ENCODE measurements at places on chromosomes 4 and X.

DNA sequence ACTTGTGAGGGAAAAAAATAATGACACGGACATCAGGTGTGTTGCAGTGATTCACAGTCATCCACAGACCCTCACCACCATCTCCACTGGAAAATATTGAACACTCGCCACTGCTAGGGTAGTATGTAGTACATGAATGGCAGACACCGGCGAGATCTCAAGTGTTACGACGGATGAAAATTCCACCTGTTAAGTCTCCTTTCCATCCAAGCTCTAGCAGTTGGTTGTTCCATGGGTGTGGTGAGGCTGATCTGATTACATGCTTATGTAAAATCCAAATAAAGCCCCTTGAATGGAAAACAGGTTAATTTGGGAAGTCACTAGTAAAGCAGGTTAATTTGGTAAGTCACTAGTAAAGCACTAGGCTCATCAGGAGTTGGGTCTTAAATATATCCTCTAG is 1.1 kb upstream of the ARMCX4 start:
- no peak for DNase-seq

GRCh38 chr4:48748949-48749596 is 31.0 kb downstream of the FRYL start:
- no peak for DNase-seq

GRCh38 chr4:67550451-67550850 is 5.1 kb upstream of the CENPC start:
- no peak for DNase-seq

GRCh38 chr4:4866124-4866865 is 6.8 kb downstream of the MSX1 start:
- DNase-seq: no peak

GRCh38 chrX:9464435-9465371 is at the start of gene TBL1X:
Gene TBL1X, plus strand, starts transcription at chrX:9465058. Its CDS starts 188,529 bp downstream, at chrX:9653587.
- DNase-seq: peak; percentile 28
